ENCODE measurements at places on chromosomes 2 and 18.

- no peak for DNase-seq
These were observed 127.0 kb downstream of the FAM168B start for GRCh38 chr2:130966149-130966774.

DNA sequence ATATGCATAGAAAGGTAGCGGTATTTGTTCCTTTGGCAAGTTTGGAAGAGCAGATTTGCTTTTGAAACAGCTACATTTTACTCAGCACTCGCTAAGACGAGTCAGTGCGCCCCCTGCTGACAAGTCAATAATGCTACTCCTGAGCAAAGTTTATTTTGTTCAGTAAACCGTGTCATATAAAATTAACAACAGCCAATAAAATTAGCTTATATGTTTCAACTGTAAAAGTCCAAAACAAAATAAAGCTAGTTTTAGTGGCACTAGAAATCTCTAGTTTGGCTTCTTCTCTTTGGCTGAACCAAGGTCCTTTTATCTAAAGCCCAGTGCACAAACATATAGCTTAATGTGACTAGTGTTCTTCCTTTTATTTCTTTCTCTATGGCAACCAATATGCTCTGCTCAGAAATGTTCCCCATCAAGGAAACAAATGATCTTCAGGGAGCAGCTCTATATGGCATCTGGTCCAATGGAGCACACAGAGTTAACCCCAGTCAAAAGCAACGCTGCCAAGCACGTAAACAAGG is 4.2 kb upstream of the POU3F3 start:
- peak; percentile 64 for DNase-seq

DNA sequence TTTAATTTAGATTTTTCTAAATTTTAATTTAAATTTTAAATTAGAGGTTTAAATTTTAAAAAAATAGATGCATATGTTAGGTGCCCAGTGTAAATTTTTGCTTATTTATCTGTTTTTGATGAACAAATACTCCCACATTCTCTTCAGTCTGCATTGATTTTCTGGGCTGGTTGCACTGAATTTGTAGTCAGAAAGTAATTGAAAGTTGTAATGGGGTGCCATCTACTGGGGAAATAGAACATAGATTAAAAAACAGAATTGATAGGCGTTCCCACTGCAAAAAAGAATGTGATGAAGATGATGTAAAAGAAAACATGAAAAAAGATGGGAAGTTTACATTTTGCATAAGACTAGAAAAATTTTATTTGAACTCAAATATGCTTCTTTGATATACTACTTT is 51.7 kb upstream of the CCDC85A start:
- DNase-seq: no peak

DNA sequence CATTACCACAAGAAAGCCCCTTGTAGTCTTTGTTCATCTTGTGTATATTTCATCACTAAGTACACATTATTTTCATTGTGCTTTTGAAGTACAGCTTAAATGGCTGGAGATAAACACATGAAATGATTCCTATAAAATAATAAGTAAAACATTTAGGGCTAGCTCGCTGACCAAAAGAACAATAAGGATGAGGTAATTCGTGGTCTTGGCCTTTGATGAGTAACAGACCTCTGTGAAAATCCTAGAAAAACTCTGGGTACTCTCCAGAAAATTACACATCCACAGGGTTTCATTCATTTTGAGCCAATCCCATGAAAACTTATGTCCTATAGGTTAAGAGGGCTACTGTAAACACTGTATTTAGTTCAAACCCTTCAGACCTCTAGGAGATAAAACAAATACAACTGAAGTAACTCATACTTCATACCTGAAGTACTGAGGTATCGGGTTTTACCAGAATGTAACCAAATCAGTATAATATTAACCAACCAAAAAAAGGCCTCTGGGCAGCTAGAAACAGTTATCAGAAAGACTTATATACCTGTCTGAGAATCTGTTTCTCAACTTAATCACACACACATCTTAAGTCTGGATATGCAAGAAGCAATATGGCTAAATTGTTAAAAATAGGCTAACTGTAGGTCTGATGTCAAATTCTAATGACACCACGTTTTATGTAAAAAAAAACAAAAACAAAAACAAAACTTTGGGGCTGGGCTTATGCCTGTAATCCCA is 31.0 kb downstream of the CFAP36 start:
- DNase-seq: no peak

DNA sequence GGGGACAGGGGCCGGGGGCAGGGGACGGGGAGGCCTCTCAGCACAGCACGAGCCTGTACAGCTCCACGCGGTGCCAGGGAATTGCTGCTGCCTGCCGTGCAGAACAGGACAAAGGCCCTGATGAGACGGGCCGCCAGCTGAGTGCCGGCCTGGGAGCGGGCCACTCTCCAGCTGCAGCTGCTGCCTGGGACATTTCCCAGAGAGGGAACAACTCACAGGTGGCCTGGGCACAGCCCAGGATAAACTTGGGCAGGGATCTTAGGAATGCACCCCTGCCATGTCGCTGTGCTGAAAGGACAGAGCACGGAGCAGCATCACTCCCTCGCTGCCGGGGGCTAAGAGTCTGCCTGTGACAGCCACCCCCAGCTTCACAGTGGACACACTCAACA is 38.8 kb downstream of the CENPO start:
- DNase-seq: no peak

GRCh38 chr2:127098711-127099110 is 8.2 kb downstream of the BIN1 start:
- DNase-seq: no peak

DNA sequence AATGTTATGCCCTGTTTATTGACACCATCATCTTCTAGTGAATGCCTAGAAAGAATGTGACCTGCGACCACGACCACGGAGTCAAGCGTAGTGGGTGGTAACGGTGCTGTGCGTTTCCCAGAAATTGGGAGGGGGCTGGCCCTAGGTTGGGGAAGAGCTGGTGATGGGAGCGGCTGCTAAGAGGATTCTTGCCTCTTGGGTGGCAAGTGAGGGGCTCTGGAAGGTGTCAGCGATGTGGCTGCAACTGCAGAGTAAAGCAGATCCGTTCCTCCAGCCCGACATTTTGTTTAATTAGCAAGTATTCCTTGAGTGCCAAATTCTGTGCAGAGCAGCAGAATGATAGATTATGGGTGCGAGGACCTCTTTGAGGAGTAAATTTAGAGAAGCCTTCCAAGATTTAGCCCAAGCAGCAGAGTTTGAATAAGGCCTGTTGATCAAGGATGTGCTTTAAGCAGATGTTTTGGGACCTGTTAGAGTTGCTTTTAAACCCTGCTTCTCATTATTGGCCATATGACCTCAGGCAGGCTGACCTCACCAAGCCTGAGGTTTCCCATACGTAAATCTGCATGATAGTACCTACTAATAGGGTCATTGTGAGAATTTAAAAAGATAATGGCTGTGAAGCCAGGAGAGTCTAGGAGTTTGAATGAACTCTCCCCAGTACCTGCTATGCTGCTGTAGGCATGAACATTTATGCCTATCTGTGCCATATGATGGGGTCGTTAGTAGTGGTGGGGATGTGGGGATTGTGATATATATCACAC is 287.7 kb downstream of the PTGR3 start:
- DNase-seq: no peak

DNA sequence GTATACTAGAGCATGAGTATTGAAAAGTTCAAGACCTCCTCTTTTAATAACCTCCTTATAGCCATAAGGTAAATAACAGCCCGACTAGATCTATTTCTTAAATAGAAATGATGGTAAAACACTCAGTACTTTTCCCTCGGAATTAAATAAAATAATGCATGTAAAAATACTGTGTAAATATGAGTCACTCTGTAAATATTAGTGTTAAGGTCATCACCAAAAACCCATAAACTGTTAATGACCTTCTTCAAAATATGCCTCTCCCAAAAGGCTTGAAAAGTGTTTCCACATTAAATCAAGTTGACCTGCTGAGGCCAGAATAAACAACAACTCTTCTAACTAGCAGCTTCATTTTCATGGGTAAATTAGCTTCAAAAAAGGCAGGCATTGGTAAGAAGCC is 25.3 kb upstream of the BZW1 start:
- no peak for DNase-seq

GRCh38 chr18:72235422-72235821 is 308.7 kb downstream of the CBLN2 start:
- no peak for DNase-seq

DNA sequence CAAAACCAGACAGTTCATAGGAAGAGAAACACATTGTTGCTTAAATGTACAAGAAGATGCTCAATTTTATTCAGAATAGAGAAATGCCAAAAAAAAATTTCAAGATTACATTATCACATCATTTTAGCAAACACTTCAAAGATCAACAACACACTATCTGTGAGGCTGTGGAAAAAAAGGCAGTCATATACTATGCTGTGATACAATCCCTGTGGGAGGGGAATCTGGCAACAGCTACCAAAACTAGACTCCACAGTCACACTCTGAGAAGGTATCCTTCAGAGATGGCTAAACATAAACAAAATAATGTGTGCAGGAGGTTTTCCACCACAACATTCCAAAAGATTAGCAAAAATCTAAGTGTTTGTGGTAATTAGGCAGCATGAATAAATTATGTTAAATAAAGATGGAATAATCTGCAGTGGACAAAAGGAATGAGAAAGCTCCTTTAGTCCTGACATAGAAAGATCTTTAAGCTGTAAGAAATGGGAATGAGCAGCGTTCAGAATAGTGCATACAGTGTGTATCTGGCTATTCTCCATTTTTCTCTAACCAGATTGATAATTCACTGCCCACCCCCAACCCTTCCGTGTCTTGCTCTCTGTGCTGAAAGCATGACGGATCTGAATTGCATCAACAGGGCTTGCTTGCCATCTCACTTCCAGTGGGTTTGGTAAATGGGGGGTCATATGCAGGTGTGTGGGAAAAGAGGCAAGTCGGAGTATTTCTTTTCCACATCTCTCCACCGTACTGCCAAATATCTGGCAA is 329.6 kb downstream of the MBD2 start:
- no peak for DNase-seq

GRCh38 chr2:109129921-109130722 is 1.1 kb downstream of the SH3RF3 start:
- peak; percentile 19 for DNase-seq
